ENCODE measurements at places on chromosomes 12 and 14.

DNA sequence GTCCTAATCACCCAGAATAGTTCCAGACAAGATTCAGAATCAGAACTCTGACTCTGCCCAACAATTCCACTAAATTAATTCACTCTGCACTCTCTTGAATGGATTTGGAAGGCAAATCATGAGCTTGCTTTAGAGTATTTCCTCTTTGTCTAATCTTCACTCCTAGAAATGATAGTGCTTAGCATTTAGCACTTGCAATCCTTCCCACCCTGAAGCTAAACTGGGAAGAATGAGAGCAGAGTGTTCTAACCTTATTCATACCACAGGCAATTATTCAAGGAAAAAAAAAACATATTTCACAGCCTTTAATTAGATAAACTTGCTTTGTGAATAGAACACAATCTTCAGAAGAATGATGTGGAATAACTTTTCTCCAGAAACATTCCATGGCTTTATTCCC, 264.6 kb downstream of the PAWR start:
- DNase-seq, result no peak

DNA sequence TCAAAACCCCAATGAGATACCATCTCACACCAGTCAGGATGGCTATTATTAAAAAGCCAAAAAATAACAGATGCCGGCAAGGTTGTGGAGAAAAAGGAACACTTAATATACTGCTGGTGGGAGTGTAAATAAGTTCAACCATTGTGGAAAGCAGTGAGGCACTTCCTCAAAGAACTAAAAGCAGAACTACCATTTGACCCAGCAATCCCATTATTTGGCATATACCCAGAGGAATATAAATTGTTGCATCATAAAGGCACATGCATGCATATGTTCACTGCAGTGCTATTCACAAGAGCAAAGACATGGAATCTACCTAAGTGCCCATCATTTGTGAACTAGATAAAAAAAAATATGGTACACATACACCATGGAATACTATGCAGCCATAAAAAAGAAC, 59.9 kb downstream of the MGST1 start:
- DNase-seq, result no peak

- DNase-seq, result no peak
Measured at GRCh38 chr14:50377550-50378085, 19.1 kb downstream of the CDKL1 start.

DNA sequence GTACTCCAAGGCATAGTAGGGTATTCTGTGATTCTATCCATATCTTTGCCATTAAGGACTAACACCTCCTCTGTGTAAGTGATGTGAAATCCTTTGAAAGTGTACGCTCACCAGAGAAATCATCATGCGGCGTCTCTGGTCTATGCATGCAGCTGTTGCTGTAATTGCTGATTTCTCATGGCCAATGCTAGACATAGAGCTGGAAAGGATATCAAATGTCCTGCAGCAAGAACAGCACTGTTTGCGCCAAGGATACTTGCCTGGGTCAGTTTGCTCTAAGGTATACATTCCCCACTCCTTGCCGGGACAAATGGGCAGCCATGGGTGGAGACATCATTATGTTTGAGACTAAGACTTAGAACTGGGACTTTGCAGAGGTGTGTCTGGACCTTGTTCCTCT, 896.4 kb downstream of the BCL11B start:
- no peak for DNase-seq

GRCh38 chr12:67572492-67572891, 76.1 kb upstream of the DYRK2 start:
- DNase-seq, result no peak

DNA sequence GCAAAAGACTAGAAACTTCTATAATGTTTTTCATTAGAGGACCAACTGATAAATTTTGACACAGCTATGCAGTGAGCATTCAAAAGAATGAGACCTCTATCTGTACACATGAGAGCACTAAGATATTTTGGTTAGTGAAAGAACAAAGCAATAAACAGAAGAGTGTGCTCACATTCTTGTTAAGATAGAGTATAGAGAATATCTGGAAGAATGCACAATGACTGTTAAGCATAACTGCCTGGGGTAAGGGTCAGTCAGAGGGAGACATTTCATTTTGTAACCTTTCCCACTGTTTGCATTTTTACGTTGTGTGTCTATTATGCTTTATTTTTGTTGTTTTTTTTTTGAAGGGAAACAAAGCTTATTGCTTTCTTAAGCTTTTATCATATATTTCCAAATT, 20.7 kb downstream of the KCNMB4 start:
- DNase-seq, result no peak

DNA sequence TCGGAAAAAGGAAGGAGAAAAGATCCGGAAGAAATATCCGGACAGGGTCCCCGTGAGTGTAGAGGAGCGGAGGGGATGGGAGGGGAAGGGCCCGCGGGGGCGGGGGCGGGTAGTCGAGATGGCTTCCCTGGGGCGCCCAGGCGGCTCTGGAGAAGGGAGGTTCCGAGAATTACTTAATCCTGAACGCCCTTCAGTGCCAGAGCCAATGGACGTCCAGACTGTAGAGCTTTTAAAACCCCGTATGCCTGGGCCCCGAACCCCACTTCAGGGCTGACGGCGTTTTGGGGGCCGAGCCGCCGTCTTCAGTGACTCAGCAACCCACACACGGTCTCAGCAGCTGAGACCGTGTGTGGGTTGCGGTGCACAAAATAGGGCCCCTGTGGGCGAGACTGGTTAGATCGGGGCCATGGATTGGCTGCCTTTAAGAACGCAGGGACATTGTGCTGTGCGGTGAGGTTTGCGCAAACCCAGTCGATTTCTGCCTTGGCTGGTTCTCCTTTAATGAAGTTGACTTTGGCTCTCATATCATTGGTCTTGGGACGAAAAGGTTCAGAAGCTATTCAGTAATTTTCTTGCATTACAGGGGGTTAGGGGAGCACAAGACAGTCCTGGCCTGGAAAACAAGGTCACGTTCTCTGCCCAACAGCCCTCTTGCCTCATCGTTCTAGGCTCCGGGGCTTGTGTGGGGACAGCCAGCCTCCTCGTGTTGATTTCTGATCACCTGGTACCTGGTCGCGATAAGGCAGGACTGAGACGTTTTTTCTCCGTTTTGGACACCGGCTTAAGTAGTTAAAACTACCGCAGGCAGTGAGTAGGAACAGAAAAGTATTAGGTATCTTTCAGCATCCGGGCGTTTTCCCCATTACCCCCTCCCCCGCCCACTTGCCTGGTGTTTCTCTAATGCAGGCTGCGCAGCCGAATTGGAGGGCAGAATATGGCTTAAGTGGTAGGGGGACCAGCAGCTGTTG, 775 bp downstream of the GABARAPL1 start:
- peak; percentile 86 for DNase-seq

DNA sequence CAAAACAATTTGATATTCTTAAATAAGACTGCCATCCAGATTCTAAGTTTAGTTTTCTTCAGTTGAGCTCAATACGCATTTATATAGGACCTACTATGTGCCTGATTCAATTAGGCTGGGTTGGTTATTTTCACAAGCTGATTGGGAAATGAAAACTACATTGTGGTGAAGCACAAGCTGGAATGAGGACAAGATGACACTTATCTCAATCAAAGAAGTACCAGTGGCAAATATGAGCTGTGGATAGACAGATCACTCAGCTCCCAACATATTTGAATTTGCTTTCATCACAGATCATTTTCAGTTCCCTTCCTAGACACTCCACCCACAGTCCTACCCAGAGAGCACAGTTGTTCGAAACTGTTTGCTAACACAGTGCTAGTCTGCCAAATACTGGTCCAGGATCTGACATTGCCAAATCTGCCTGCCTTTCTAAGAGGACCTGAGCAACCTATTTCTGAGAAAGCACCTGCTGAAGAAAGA, 74.7 kb downstream of the LLPH start:
- DNase-seq, result peak; percentile 3

- DNase-seq, result no peak
Measured at GRCh38 chr12:57213763-57214397, 2.7 kb upstream of the NXPH4 start.

Data from CD4-positive, alpha-beta T cell treated with Interleukin-10 for 1 hour (primary cell).